ENCODE measurements at places on chromosomes 11 and 22. TPM values are rescaled to one million over a fixed set of nuclear protein-coding genes. Genes with fewer than 3 reads are reported as not detected.

The CCDC89 gene
- 0.63 TPM for total RNA-seq

The ROM1 gene
- total RNA-seq = 2.3 TPM

The BTBD18 gene
- total RNA-seq = not detected

The OR52E8 gene
- not detected for total RNA-seq

Measured in glomerular endothelial cell (primary cell).